ENCODE measurements at places on chromosomes 2 and 18.

DNA sequence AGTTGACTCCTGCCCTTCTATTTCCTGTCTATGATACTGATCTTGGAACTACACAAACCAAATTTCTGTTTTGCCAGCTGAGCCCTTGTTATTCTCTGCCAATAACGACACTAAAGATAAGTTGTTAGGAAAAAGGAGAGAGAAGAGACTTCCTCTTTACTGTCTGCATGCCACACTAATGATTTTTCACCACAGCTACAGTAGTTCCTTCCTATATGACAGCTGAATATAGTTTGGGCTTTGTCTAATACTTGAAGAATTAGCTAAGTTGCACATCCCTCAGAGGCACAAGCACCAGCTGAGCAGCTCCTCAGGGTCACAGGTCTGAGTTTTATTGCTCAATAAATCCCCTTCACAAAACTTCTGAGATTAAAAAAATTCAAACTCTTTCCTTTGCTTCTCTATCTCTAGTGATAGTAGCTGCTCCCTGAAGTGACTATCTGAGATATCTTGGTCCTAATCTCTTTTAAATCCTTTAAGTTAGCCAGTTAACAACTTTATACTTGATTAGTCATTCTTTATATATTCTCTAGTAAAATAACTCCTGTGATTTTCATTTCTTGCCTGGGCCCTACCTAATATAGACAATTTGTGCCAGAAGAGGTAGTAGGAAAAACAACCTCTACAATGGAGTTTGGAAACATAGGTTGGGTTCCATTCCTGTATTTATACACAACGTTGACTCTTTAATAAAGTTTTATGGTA is 253.0 kb upstream of the CNTNAP5 start:
- no peak for DNase-seq

DNA sequence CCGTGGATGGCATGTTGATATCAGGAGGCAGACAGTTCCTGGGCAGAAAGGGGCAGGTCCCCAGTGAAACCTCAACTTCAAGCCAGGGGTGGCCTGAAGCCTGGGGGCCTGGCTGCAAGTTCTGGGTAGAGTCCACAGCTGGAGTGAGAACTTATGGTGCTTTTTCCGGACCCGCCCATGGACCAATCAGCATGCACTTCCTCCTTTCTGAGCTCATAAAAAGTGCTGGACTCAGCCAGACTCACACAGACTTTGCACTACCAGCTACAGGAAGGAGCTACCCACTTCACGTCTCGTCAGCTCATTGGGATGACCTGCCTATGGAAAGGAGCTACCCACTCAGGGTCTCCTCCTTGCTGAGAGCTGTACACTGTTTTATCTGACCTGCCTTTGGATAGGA is 183.1 kb upstream of the MC4R start:
- no peak for DNase-seq

- DNase-seq = no peak
Observed at GRCh38 chr2:191738003-191738402, 60.1 kb downstream of the NABP1 start.

GRCh38 chr18:35715139-35715538 is 133.6 kb downstream of the GALNT1 start:
- no peak for DNase-seq

DNA sequence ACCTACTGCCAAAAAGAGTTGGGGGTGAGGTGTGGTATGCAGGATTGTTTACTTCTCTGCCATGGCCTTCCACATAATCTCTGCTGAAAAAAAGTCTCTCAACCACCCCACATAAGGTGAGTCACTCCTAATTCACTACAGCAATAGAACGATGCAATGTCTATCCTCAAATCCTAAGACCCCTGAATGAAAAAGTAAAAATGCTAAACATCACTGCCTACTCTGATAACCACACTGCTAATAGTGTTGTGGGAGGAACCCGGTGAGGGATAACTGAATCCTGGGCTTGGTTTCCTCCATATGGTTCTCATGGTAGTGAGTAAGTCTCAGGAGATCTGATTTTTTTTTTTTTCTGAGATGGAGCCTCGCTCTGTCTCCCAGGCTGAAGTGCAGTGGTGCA is 252.5 kb downstream of the PIEZO2 start:
- DNase-seq = no peak
